ENCODE measurements at places on chromosomes 6 and 20.
A peak's percentile ranks its signal among the peaks of the same experiment; 100 is the strongest.

DNA sequence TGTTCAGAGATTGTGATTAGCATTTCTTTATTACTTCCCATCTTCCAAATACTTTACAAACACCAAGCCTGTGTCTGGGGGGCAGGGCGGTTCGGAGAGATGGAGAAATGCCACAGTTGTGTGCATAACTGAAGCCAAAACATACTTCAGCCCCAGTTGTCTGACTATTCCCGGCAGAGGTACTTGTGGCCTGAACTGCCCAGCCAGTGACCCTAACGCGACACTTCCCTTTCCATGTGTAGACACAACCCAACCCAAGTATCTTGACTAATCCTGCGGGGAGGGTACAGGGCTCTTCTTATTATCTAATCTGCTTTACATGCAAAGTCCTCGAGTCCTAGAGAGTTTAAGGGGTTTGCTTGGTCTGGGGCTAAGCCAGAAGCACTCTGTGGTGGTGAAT, 46.2 kb downstream of the ISM1 start:
- no peak for DNase-seq

- no peak for DNase-seq
Observed at GRCh38 chr20:50717974-50718761, 13.2 kb upstream of the PARD6B start.

- DNase-seq, result no peak
Observed at GRCh38 chr6:1609648-1610496, at the start of gene FOXC1. Gene FOXC1, plus strand, starts transcription at chr6:1609915. Its CDS starts 531 bp downstream, at chr6:1610446.

DNA sequence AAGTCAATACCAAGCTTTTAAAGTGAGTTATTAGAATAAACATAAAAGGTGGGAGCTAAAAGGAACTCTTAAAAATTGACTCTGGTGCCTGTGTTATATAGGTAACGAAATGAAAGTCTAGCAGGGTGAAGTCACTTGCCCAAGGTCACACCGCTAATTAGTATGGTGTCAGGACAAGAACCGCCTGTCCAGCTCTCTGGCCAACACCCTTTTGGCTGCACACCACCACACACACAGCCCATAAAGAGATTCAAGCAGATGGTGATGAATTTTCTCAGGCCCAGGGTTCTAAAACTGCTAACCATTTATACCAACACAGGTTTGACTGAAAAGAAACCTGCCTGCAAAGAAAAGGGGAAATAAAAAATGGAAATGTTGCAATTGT, 20.2 kb downstream of the GFOD1 start:
- DNase-seq, result no peak

- no peak for DNase-seq
Observed at GRCh38 chr20:22984008-22984407, 51.1 kb upstream of the SSTR4 start.

GRCh38 chr6:722608-723007, 29.7 kb upstream of the EXOC2 start:
- DNase-seq, result no peak

DNA sequence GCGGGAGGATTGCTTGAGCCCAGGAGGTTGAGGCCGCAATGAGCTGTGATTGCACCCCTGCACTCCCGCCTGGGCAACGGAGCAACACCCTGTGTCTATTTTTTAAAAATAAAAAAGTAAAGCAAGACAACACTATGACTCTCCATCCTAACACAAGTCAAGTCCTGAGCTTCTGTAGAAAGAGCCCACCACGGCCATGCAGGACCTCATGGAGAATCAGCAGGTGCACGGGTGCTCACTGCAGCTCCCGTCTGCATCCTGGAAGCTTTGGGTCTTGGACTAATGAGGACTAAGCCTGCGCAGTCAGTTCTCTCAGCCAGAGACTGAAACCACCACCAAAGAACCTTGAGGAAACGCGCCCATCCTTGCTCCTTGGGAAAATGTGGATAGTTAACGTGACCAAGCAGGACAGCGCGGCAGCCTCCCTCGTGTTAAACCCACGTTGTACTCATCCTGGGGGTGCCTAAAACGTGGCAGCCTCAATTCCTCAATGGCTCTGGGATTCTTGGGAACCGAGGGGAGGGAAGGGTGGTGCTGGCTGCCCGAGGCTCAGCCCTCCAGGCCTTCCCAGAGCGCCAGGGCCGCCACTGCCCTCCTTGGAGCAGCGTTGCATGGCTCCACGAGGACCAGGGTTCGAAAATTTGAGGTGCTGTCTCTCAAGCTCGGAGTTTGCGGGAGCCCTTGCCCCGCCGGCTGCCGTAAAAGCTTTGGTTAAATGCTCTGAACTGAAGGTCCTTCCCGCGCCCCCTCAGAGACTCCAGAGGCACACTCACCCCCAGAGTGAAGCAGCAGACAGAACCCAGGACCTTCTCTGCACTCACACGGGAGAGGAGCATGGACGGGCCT, 29.0 kb downstream of the DLL1 start:
- no peak for DNase-seq

GRCh38 chr6:129251669-129252376, 368.9 kb downstream of the LAMA2 start:
- DNase-seq, result peak; percentile 49

DNA sequence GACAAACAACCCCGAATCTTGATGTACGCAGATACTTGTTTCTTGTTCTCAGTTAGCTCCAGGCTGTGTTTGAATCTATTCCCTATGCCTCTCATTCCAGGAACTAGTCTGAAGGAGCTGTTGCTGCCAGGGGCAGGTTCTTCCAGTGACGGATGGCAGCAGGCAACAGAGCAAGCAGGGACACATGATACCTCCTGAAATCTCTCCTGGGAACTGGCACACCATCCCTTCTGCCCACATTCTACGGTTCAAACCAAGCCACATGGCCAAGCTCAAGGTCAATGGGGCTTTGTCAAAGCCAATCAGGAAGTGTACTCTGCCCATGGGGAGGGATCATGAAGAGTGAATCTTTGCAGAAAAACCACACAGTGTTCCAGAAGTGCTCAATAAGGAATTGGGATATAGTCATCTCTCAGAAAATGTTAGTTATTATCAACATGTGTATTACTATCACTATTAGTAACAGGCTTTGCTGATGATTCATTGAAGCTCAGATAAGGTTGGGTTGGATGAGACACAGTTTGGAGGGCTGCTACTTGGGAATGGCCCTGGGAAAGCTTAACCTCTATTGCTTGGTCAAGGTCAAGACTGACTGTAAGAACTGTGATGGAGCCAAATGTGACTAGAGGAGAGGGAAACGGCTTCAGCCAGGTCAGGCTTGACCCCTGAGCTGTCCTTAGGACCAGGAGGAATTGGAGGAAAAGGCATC, 454.9 kb downstream of the PTPRT start:
- DNase-seq, result no peak

DNA sequence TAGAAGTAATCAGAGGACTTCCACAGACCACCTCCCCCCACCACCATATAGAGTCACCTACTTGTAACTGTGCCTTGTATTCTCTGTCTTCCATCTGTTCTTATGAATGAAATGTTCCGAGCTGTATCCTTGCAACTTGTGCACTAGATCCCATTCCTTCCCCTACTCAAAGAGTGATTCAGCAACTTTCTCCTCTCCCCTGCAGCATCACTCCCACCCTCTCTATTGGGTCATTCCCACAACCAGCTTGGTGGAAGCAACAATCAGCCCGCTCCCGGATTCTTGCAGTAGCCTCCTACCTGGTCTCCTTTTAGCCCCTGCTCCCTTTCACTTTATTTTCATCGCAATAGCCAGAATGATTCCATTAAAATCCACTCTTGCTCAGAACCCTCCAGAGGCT, 34.9 kb upstream of the REV3L start:
- no peak for DNase-seq

DNA sequence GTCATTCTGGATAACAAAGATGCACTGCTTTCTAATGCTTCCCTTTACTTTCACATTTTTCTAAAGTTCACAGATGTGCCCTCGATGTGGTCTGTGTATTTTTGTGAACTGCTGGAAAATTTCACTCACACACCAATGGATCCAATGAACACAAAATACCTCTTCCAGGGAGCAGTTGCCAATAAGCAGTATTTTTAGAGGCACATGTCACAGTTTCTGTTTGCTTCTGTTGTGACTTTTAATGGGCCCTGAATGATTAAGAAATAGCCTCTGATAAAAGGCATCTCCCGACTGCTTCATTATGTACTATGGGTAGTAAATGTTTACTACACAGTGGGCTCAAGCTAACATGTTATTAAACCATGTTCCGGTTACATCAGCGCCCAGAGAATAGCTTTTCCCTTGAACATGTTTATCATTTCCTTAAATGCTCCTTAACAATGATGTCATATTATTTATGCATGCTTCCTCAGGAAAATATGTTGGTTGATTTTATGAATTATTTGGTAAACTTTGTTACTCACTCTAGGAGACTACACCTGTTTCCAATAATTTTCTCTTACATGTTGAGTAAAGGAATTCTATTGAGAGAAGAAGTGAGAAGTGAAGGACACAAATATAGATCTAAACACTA, 188.0 kb downstream of the KCNQ5 start:
- DNase-seq, result no peak

GRCh38 chr20:460180-460579, 2.2 kb downstream of the TBC1D20 start:
- no peak for DNase-seq

DNA sequence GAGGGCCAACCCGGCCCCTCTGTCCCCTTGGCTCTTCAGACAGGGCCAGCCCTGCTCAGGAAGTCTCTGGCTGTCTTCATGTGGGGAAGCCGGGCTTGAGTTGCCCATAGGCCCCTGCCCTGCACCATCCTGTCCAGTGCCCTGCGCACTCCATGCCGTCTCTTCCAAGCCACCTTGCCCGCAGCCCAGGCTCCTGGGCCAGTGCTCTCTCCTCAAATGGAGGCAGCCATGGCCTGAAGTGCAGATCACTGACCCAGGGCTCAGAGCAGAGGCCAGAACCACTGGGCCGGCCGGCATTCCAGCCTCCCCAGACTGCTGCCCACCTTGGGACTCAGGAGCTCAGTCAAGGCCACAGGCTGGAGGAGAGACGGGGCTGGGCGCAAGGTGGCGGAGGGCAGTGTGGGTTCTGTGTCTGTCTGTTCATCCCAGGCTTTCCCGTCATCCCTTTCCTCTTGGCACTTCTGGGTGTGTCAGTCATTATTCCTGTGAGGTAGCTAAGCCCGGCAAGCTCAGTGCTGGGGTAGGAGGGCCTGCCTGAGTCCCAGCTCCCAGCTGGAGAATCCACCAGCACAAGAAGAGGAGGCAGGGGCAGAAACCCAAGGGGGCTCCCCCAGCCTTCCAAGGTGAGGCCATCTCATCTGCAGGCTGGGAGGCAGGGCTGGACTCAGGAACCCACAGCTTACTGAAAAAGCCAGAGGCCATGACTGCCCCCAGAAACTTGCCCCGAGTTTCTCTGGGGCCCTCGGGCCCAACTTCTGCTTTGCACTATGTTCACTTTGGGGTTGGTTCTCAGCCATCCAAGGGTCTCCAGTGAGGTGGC, 22.4 kb downstream of the SDCBP2 start:
- no peak for DNase-seq

DNA sequence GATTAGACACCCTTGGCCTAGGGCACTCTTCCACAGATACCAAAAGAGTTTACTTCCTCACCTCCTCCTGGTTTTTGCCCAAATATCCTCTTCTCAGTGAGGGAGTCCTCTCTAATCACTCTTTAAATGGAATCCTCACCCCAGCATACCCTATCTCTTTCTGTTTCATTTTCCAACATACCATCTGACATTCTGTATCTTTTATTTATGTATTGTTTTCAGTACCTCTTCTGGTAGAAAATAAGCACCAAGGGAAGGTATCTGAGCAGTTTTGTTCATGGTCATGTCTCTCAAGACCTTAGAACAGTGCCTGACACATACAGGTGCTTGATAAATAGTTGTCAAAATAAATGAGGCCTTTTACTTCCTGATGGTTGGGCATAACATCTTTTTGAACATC, 55.1 kb downstream of the KIAA0408 start:
- no peak for DNase-seq

Data from activated naive CD4-positive, alpha-beta T cell treated with anti-CD3 and anti-CD28 coated beads, Interleukin-2, amount 50 U/mL, for 16 hours (primary cell).